ENCODE measurements at places on chromosomes 13 and 19.
A peak's percentile ranks its signal among the peaks of the same experiment; 100 is the strongest.

GRCh38 chr13:73870036-73870741, 264.0 kb downstream of the KLF12 start:
- no peak overlapping the region for H3K4me3 ChIP-seq
- H3K36me3 ChIP-seq: no peaks in the 10 kb centered on the region
- H3K27me3 ChIP-seq: no peaks in the 10 kb centered on the region

DNA sequence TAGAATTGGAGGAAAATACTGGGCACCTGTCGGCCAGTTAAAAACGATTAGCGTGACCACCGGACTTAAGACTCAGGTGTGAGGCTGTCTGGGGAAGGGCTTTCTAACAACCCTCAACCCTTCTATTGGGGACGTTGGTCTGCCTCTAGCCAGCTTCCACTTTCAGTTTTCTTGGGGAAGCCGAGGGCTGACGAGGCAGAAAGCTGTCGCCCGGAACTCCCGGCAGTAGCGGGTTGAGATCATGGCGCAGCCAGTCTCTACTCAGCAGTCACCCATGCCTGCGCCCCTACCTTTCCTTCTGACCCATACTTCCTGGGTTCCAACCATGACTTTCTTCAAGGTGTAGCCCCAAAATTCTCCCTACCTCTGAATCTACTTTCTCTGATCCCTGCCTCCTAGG, 1424.1 kb downstream of the SLITRK1 start:
- H3K36me3 ChIP-seq: no peaks in the 10 kb centered on the region
- H3K4me1 ChIP-seq: no peaks in the 10 kb centered on the region
- H3K27me3 ChIP-seq: no peaks in the 10 kb centered on the region

GRCh38 chr19:49355909-49356353, 6.3 kb downstream of the TEAD2 start:
- peak overlapping the region; percentile 47 for H3K27ac ChIP-seq
- no peaks in the 10 kb centered on the region for H3K27me3 ChIP-seq
- H3K4me3 ChIP-seq: no peak overlapping the region
- H3K4me1 ChIP-seq: peaks cover 25% of the 10 kb centered on the region
- H3K36me3 ChIP-seq: peaks cover 5% of the 10 kb centered on the region

DNA sequence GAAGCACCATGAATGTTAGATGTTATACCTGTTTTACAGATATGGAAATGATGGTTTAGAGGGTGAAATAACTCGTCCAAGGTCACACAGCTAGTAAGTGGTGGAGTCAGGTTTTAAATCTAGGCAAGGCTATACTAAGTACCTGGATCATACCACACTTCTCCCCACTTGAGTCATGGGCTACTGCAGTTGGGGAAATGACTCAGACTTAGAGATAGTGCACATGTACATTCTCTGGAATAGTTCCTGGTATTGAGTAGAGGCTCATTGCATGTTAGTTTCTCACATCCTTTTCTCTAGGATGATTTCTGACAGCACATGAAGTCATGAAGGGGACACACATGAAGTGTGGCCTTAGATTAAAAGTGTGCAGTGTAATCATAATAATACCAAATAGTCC, 76.2 kb upstream of the TNFSF11 start:
- no peak for DNase-seq
- no peaks in the 10 kb centered on the region for H3K36me3 ChIP-seq
- no peaks in the 10 kb centered on the region for H3K4me1 ChIP-seq
- no peak overlapping the region for H3K4me3 ChIP-seq

DNA sequence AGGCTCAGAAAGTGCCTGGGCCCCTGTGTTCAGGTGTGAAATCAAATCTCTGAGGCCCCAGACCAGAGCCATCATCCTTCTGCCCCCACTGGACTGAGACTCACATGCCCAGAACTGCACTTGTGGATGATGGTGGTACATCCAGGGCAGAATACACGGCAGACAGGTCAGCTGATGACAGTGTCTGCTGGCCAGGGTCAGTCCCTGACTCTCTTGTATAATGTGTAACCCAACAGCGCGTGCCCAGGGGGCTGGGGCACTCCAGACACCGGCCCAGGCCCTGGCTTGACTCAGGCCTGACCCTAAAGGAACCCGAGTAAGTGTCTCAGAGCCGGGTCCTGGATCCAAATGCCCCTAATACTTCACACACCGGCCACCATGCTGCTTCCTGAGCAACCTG, 37.4 kb upstream of the GATAD2A start:
- no peaks in the 10 kb centered on the region for H3K36me3 ChIP-seq
- H3K27ac ChIP-seq: no peak overlapping the region
- no peak for DNase-seq
- no peak overlapping the region for H3K4me3 ChIP-seq

GRCh38 chr13:97223711-97224541, 1.8 kb downstream of the MBNL2 start:
- no peaks in the 10 kb centered on the region for H3K36me3 ChIP-seq
- no peaks in the 10 kb centered on the region for H3K27me3 ChIP-seq
- peak; percentile 80 for DNase-seq
- peak overlapping the region; percentile 54 for H3K4me3 ChIP-seq
- peaks cover 76% of the 10 kb centered on the region for H3K4me1 ChIP-seq

GRCh38 chr13:102466610-102467190, 64.9 kb upstream of the FGF14 start:
- no peaks in the 10 kb centered on the region for H3K36me3 ChIP-seq
- no peak for DNase-seq
- H3K27me3 ChIP-seq: no peaks in the 10 kb centered on the region
- no peak overlapping the region for H3K4me3 ChIP-seq

GRCh38 chr19:16039081-16039480, 37.2 kb upstream of the TPM4 start:
- H3K27me3 ChIP-seq: no peaks in the 10 kb centered on the region
- no peak for DNase-seq
- H3K4me1 ChIP-seq: peaks cover 18% of the 10 kb centered on the region

- no peak for DNase-seq
- no peaks in the 10 kb centered on the region for H3K27me3 ChIP-seq
- peak overlapping the region; percentile 7 for H3K27ac ChIP-seq
- H3K36me3 ChIP-seq: peaks cover 83% of the 10 kb centered on the region
- no peak overlapping the region for H3K4me3 ChIP-seq
Measured at GRCh38 chr13:33110713-33111413, 94.6 kb downstream of the KL start.

GRCh38 chr13:89843621-89844020, 1503.9 kb upstream of the MIR17HG start:
- no peaks in the 10 kb centered on the region for H3K36me3 ChIP-seq
- no peaks in the 10 kb centered on the region for H3K4me1 ChIP-seq
- H3K27ac ChIP-seq: no peak overlapping the region
- no peak for DNase-seq

GRCh38 chr13:20360041-20360491, 127.9 kb upstream of the GJB6 start:
- no peaks in the 10 kb centered on the region for H3K27me3 ChIP-seq
- no peak for DNase-seq
- H3K36me3 ChIP-seq: no peaks in the 10 kb centered on the region

DNA sequence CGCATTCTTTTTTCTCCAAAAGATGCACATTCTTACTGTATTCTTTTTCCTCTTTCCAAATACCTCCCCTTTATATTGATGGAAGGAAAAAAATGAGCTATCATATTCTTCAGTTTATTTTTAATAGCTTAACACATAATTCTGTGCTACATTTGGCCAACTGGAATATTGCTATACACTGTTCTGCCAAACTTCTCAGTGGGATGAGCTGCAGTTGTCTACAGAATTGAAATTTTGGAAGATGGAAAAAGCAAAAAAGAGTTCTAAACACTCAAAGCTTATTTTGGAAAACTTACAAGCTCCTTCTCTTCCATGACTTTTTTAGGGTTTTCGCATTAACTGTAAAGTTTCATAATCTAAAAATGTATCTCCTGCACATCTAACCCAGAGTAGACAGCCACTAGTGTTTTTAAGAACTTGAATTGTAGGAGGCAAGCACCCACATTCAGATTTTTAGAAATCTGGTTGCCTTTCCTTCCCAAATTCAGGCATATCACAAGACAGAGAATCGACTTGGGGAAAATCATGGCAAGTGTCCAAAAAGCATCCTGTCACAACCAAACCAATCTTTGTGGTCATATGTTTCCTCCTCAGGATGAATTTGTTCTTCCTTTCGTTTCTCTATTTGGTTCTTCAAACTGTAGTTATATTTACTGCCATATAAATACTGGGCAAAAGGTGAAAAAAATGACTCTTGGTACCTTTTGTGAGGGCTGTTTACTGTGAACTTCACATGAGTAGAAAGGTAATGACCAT, 111.4 kb upstream of the FRY start:
- no peaks in the 10 kb centered on the region for H3K4me1 ChIP-seq
- H3K27ac ChIP-seq: no peak overlapping the region
- H3K27me3 ChIP-seq: no peaks in the 10 kb centered on the region
- H3K36me3 ChIP-seq: no peaks in the 10 kb centered on the region
- DNase-seq: no peak

- no peaks in the 10 kb centered on the region for H3K4me1 ChIP-seq
- H3K36me3 ChIP-seq: no peaks in the 10 kb centered on the region
- H3K27me3 ChIP-seq: no peaks in the 10 kb centered on the region
- no peak overlapping the region for H3K27ac ChIP-seq
- H3K4me3 ChIP-seq: no peak overlapping the region
Measured at GRCh38 chr13:104594806-104595205, 1528.6 kb upstream of the SLC10A2 start.

- DNase-seq: no peak
- peak overlapping the region; percentile 13 for H3K27ac ChIP-seq
- H3K4me1 ChIP-seq: peaks cover 69% of the 10 kb centered on the region
- H3K36me3 ChIP-seq: peaks cover 9% of the 10 kb centered on the region
Measured at GRCh38 chr19:18157465-18158063, 4.6 kb downstream of the PIK3R2 start.

DNA sequence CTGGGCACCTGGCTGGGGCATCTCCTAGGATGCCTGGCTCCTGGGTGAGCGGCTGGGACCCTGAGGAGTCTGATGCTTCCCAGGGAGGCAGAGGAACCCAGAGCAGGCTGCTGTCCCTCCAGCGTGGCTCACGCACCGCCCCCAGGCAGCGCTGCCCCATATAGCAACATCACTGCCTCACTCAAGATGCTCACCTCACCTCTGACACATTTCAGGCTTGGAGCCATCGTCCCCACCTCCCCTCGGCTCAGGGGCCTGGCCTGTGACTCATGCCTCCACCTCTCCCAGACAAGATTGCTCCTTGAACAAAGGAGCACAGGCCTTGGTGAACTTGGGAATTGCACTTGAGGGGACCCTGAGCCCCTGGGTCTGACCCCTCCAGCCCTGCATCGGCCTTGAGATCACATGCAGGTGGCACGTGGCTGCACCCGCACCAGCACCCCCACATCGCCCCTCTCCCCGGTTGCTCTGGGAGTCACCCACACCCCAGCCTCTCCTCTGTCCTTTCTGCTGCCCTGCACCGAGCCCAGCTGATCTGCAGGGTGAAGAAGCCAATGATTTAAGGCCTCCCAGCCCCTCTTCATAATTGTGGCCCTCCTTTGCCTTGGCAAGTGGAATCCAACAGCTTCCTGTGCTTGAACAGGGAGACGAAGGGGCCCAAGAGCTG, 11.2 kb downstream of the CEBPA start:
- peak; percentile 66 for DNase-seq
- no peak overlapping the region for H3K4me3 ChIP-seq
- H3K36me3 ChIP-seq: no peaks in the 10 kb centered on the region
- no peaks in the 10 kb centered on the region for H3K4me1 ChIP-seq
- no peaks in the 10 kb centered on the region for H3K27me3 ChIP-seq

DNA sequence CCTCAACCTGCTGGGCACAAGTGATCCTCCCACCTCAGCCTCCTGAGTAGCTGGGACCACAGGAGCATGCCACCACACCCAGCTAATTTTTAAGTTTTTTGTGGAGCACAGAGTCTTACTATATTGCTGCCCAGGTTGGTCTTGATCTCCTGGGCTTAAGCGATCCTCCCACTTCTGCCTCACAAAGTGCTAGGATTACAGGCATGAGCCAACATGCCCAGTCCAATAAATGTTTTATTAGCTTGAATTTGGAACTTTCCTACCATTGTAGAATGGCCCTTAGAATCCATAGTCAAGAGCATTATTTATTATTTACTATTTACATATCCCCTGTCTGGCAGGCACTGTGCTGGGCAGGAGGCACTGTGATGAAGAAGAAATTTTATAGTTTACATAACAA, 39.6 kb upstream of the CLDN10 start:
- no peak for DNase-seq
- no peak overlapping the region for H3K27ac ChIP-seq
- no peak overlapping the region for H3K4me3 ChIP-seq
- H3K4me1 ChIP-seq: no peaks in the 10 kb centered on the region
- no peaks in the 10 kb centered on the region for H3K27me3 ChIP-seq
- no peaks in the 10 kb centered on the region for H3K36me3 ChIP-seq

DNA sequence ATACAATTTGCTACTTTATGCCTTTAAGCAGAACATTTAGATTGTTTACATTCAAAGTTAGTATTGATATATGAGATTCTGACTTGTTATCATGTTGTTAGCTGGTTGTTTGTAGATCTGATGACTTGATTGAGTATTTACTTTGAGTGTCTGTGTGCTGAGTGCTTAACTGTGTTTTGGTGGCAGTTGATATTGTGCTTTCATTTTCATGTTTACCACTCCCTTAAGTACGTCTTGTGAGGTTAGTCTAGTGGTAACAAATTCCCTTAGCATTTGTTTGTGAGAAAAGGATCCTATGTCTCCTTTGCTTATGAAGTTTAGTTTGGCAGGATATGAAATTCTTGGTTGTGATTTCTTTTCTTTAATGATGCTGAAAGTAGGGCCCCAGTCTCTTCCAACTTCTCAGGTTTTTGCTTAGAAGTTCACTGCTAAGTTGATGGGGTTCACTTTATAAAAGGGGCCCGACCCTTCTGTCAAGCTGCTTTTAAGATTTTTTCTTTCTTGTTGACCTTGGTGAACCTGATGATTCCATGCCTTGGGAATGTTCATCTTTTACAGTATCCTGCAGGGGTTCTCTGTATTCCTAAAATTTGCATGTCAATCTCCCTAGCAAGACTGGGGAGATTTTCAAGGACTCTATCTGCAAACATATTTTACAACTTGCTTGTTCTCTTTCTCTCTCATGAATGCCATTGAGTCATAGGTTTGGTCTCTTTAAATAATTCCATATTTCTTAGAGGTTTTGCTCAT, 1095.4 kb upstream of the PCDH20 start:
- H3K36me3 ChIP-seq: no peaks in the 10 kb centered on the region
- no peaks in the 10 kb centered on the region for H3K27me3 ChIP-seq
- DNase-seq: no peak
- H3K4me3 ChIP-seq: no peak overlapping the region

- no peak overlapping the region for H3K4me3 ChIP-seq
- no peaks in the 10 kb centered on the region for H3K27me3 ChIP-seq
- no peak for DNase-seq
- no peak overlapping the region for H3K27ac ChIP-seq
- H3K36me3 ChIP-seq: no peaks in the 10 kb centered on the region
Measured at GRCh38 chr13:103443604-103444003, 377.4 kb upstream of the SLC10A2 start.

Data from spleen (tissue), 13 donors.